ENCODE measurements at places on chromosomes 5 and 9.

DNA sequence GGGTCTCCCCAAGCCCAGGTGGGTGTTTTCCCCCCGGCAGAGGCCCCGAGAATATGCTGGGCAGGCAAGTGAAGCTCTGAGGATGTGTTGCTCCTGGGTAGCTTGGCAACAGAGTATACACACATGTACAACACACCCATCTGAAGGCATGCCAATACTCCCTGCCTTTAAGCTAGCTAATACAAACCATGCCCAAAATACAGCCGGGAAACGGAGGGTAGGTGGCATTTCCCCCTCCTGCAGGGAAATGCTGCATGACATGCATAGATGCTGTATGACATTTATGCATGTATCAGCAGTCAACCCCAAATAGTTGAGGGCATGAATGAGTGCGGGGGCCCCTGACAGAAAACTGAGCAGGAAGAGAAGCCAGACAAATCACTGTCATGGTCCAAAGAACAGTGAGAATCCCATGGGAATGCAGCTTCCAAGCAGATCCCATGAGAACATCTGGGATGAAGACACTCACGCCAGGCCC, 614.1 kb downstream of the EBF1 start:
- no peak for DNase-seq

- DNase-seq: no peak
Observed at GRCh38 chr5:155367841-155368240, 354.3 kb downstream of the KIF4B start.

DNA sequence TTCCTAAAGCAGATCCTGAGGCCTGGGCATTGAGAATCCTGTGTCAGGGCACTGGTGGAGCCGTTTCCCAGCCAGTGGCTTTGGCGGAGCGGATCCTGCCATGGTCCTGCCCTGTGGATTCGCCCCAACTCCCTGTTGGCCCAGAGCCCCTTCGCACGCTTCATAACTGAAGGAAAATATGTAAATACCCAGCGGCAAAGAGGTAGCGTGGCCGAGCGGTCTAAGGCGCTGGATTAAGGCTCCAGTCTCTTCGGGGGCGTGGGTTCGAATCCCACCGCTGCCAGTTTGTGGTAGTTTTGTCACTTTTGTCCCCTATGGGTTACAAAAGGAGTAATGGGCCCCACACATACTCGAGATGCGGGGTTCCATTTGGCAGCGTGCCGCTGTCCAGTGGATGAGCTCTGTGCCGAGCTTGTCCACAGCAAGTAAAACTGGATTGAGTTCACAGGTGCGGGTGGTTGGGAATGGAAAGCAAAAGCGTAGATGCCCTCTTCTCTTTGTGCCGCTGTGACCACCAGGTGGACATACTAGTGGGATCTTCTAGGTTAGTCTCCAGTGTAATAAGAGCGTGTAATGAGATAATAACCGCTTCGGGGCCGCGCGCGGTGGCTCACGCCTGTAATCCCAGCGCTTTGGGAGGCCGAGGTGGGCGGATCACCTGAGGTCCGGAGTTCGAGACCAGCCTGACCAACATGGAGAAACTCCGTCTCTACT, 17.3 kb downstream of the TRIM7 start:
- DNase-seq: no peak

- DNase-seq: no peak
Observed at GRCh38 chr9:133939171-133939785, 52.8 kb downstream of the VAV2 start.

GRCh38 chr5:3006961-3007551, 255.6 kb upstream of the IRX2 start:
- DNase-seq: no peak

DNA sequence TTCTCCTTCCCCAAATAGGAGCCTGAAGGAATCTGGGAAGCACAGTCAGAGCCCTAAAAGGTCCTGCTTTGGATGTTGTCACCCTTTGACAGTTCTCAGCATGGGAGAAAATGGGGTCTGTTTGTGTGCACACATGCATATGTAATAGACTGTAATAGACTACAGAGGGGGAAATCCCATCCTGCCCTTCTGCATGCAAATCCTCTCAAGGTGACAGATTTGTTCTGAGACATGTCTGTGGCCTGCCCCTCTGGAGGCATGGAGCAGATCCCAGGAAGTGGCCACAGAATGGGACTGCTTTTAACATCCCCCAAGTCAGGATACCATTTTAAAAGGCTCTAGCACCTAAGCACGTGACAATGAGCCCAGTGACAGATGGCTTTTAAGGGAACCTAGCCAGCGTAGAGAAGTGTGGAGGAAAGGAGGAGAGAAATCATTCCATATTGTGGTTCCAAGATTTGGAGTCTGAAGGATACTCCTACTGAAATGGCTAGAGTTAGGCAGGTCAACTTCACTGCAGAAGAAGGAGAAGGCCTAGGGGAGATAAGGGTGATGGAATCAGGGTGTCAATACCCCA, 483.5 kb downstream of the SPOCK1 start:
- DNase-seq: no peak

- DNase-seq: no peak
Observed at GRCh38 chr9:110217656-110218099, 9.7 kb upstream of the C9orf152 start.

DNA sequence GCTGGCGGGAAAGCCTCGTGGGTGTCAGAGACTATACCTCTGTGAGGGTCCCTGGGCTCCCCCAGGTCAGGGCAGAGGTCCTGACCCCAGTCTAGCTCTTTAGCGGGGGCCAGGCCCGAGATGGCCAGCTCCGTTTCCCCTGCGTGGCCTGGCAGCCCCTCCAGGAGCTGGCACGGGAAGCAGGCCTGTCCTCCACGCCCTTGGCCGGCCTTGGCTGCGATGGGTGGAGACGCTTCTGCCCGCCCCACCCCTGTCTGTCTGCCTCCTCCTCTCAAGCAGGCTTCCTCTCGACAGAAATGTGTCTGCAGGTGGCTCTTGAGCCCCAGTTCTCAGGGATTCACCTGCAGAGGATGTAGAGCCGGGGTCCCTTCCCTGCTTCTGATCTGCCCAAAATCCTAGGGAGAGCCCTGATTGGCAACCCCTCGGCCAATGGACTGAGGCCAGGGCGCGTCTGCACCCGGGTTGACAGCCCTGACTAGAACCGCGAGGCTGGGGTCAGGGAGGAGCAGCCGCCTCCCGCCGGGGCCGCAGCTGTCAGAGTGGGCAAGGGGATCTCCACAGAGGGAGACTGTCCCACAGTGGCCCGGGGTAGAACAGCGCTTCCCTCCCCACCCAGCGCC, 2.6 kb upstream of the GRIN1 start:
- DNase-seq: no peak

- DNase-seq: no peak
Observed at GRCh38 chr5:172178991-172179989, 8.7 kb downstream of the STK10 start.

- no peak for DNase-seq
Observed at GRCh38 chr9:121235512-121235911, 32.5 kb upstream of the GSN start.

GRCh38 chr9:270657-271237, 56.1 kb downstream of the DOCK8 start:
- no peak for DNase-seq

GRCh38 chr5:39009981-39010380, 64.2 kb downstream of the RICTOR start:
- DNase-seq: no peak

DNA sequence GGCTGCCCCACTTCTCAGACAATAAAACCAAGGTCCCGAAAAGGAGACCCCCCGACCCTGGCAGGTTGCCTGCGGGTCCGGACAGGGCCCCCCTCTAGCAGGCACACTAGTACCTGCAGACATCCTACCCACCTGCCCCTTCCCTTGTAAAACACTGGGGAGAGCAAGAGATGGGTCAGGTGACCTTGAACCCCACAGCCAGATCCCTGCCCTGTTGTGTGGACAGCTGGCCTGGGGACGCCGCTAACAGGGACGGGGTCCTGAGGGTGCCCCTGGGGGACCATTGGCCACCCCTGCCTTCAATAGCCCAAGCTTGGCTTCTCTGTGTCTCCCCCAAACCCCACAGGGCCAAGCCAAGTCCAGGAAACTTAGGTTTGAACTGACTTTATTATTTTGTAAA, 45.0 kb upstream of the UBAC1 start:
- no peak for DNase-seq

GRCh38 chr5:144547098-144547499, 376.4 kb downstream of the KCTD16 start:
- DNase-seq: peak; percentile 26

- no peak for DNase-seq
Observed at GRCh38 chr5:180618487-180618828, 27.2 kb upstream of the SCGB3A1 start.

GRCh38 chr9:109699019-109699418, 81.0 kb upstream of the PALM2AKAP2 start:
- DNase-seq: no peak

- no peak for DNase-seq
Observed at GRCh38 chr9:112137066-112137465, 38.0 kb downstream of the SUSD1 start.

DNA sequence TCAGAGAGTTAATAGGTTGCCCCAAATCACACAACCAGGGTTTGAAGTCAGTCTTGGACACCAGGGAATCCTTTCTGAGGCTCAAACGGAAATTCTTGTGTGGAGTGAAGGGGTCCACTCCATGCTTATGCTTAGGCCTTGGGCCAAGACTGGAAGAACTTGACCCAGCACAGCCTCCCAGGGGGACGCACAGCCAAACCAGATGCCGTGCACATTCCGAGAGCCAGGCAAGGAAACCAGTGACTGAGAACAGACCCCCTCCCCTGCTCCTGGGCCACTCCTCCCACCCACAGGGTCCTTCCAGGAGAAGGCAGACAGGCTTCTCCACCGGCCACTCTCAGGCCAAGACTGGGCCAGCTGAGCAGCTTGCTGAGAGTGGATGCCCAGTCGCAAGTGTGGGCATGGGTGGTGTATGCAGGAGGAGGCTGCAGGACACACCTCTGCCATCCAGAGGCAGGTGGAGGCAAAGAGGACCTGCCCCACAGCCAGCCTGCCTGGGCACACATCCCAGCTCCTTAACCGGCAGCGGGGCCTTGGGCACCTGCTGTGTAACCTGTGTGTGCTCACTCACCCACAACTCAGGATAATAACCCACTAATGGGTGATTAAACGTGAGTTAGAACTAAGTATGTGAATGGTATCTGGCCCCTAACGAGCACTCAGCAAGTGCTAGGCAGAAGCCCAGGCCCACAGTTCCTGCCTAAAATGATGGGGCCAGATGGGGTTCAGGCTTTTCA, 38.0 kb downstream of the NIPAL4 start:
- DNase-seq: no peak

DNA sequence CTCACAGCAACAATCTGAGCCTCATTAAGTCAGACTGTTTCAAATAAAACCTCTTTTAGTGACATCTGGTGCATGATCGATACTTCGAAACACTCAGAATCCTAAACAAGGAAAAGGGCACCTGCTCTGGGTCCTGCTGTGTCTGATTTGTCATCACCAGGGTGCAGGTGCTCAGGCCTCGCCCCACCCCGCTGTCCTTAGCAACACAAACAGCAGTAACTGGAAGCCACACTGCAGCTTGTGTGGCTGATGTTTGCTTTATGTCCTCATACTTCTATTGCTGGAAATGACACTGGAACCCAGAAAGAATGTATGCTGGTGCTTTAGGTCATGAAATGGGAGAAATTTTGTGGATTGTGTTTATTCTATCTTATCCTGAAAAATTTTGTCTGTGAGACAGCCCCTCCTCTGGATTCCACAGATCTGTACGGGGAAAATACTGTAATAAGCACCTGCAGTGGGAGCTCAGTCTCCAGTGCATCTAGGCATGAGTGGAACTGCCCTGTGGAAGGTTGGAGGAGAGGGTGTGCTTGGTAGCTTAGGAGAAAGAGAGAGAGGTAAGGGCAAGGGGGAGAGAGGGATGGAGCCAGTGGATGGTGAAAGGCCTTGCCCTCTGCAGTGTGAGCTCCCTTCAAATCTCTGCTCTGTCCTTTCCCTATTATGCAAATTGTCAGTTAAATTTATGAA, 284.2 kb downstream of the SMARCA2 start:
- DNase-seq: no peak

- no peak for DNase-seq
Observed at GRCh38 chr9:89311346-89312221, 589 bp downstream of the CKS2 start.

GRCh38 chr9:129629251-129629820, 3.4 kb downstream of the NTMT1 start:
- no peak for DNase-seq

DNA sequence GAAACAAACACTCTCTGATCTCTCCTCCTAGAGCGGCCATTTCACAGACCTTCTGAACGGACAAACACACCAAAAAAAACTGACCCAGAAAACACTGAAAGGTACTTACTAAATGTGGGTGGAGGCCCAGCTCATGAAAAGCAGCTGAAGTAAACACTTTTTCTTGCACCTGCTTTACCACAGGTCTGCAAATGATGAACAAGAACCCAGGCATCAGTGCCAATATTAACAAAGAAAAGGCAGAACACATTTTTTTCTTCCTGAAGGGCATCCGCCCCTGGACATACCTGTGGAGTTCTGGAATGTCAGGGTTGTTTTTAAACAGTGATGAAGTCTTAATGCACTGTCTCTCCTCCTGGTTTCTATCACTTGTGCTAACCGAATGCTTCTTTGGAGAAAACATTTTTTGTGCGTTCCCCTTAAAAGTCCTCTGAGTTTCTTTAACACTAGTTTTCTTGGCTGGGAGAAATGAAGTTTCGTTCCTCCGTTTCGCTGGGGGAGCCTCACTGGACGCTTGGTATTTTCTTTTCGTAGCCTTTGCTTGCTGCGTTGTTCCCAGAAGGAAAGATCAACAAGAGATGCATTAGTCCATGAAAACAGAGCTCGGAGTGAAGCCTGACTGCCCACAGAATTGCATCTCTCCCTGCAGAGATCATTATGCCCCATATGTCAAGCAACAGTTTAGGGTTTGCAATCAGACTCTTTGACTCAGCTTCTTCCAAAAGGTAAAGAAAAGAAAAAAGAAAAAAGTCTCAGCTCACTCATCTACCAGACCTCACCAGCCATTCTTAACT, 7.4 kb downstream of the DDX31 start:
- DNase-seq: no peak

GRCh38 chr5:34550247-34550646, 105.9 kb upstream of the RAI14 start:
- DNase-seq: no peak

- no peak for DNase-seq
Observed at GRCh38 chr9:121649476-121650216, 1.8 kb upstream of the DAB2IP start.

GRCh38 chr5:32690153-32690552, 21.0 kb upstream of the NPR3 start:
- DNase-seq: no peak

GRCh38 chr5:18798058-18798457, 1163.8 kb downstream of the TAF11L14 start:
- DNase-seq: no peak

- DNase-seq: no peak
Observed at GRCh38 chr5:17910318-17910717, 276.1 kb downstream of the TAF11L14 start.

- DNase-seq: no peak
Observed at GRCh38 chr9:131233556-131233955, 42.8 kb downstream of the FAM78A start.

GRCh38 chr5:83494087-83494620, 22.6 kb downstream of the VCAN start:
- no peak for DNase-seq
